ENCODE measurements at places on chromosomes 1 and 21.
A peak's percentile ranks its signal among the peaks of the same experiment; 100 is the strongest.

- no peak for DNase-seq
Observed at GRCh38 chr21:44866780-44867179, 6.7 kb downstream of the PTTG1IP start.

DNA sequence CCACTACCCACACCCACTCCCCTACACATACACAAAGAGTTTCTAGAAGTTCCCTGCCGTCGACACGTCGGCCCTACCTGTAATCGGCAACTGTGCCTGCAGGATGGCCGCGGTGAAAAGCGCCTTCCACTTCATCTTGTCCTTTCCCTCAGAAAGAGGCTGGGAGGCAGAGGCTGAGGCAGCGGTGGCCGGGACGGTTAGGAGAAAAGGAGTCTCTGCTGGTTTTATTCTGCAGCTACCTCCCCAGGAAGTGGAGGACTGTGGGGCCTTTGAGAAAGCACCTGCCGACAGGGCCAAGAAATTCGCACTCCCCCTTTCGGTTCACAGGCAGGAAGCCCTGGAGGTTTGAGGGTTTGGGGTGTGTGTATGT, at the start of gene CD247:
CD247 (minus strand) TSS at position 199 of the 370 bp plus-strand sequence; CDS start at position 135, 64 bp downstream.
- no peak for DNase-seq

DNA sequence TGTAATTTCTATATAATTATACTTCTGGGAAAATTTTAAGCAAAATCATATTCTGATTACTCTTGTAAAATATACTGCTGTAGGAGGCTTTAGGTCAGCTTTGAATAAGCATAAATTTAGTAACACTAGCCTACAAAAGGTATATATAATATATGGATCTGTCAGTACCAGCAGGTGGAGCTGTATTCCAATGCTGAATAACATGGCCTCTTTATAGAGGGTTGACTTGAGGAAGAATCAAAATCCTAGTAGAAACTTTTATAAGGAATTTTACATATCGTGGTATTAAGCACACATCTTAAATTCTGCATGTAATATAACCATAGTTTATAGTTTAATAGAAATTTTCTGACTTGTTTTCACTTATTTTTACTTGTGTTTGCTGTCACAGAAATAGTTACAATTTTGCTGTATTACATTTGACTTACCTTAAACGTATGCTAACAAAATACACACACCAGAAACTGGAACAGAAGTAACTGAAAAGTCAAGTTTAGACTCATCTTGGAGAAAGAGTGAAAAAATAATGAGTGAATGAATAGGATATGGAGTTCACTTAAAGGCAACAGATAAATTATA, 79.3 kb downstream of the HMCN1 start:
- DNase-seq, result peak; percentile 69

- no peak for DNase-seq
Observed at GRCh38 chr1:194653385-194653784, 1467.0 kb upstream of the B3GALT2 start.

DNA sequence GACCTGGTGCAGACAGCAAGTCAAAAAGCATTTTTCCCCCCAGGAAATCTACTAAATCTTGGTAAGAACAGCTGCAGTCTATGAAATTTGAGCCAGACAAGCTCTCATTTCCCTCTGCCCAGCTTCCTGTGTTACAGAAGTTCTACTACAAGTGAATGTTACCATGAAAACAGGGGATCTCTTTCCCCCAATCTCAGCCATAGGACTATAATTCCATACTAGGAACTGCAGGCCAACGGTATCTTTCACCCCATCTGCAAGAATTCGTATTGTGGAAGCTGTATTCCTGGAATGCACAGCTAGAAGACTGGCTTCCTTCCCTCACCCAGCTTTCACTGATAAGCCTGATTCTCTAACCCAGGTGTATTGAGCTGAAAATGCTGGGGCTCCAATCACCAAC, 1655.4 kb downstream of the BRINP3 start:
- DNase-seq, result no peak

GRCh38 chr1:193868425-193868824, 682.0 kb upstream of the B3GALT2 start:
- no peak for DNase-seq

GRCh38 chr21:16047904-16048303, 318.1 kb downstream of the USP25 start:
- no peak for DNase-seq

DNA sequence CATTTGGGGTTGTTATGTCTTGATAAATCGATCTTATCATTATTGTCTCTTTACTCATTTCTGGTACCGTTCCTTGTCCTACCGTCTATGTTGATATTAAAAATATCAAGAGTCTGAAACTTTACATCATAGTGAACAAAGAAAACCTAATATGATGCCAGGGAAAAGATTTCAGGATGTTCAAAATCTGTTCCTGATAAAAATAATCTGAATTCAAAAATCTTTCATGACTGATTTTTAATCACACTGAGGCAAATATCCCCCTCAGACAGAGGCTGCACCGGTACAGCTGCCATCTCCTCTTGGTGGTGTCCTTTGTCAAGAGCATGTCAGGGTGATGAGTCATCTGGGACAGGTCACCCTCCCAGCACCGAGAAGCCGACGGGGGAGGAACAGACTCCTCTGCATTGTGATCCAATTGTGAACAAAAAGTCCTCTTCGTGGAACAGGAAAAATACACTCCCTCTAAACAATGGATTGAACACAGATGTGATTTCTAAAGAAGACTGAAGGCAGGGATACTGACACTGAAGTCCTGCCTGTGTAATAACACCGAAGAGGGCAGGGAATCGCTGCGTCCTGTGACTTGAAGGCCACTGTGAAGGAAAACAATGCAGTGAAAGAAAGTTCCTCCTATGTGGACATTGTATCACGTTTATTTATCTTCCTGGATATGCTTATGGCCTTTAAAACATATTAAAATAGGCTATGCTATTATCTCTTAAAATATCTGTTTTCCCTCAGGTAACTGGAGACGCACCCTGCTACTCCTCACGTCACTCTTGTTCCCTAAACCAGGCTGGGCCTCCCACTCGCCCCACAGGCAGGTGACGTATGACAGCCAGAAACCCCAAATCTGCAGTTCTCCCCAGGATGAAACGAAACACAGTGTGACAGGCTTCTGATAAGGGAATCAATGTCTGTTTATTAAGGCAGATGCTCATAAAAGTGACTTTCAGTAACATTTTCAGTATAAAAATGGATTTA, 4.3 kb upstream of the SPATC1L start:
- peak; percentile 61 for DNase-seq

GRCh38 chr1:169110689-169111447, 4.4 kb downstream of the ATP1B1 start:
- DNase-seq, result no peak

- DNase-seq, result no peak
Observed at GRCh38 chr1:173039626-173040025, 11.1 kb downstream of the TNFSF18 start.

GRCh38 chr1:241356519-241357365, at the start of gene RGS7:
RGS7 (minus strand) TSS chr1:241357205.
- DNase-seq, result no peak

GRCh38 chr1:76294482-76295194, 220.1 kb downstream of the ST6GALNAC3 start:
- no peak for DNase-seq

DNA sequence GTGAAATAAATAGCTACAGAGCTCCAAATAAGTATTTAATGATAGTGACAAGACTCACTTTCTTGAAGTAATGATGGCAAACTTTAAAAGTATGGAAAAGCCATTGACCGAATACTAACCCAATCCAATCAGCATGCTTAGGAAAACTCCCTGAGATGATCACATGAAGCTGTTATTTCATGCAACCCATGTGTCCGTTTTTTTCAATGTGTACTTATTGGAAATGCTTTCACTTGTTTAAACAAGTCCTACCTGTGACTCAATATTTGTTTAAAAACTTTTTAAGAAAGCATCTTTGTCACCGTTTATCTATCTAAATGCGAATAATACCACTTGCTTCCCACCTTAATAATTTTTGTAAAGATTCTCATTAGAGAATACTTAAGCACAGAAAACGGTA, 185.8 kb downstream of the NRIP1 start:
- DNase-seq, result no peak

DNA sequence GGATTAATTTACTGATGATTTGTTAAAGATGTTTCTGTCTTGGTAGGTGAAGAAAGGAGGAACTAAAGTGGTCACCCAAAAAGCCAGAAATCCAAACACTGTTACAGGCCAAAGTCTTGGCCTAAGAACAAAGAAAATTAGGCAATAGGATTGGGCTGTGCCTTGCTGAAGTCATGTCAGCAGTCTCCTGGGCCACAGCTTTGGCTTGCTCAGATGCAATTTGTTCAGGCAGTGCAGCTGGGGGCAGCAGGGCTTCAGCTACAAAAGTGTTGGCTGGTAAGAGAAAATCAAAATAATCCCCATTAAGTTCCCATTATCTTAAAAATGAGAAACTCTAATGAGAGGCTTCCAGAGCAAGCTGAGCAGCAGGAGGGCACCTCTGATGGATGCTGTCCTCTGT, 14.0 kb upstream of the RAP1A start:
- DNase-seq, result no peak

GRCh38 chr1:102191723-102192122, 195.0 kb upstream of the OLFM3 start:
- peak; percentile 45 for DNase-seq

- DNase-seq, result no peak
Observed at GRCh38 chr1:6414881-6415626, 4.7 kb downstream of the HES2 start.

- DNase-seq, result no peak
Observed at GRCh38 chr1:78240755-78241154, 195.0 kb downstream of the GIPC2 start.

- DNase-seq, result no peak
Observed at GRCh38 chr1:98331243-98331642, 330.3 kb upstream of the SNX7 start.

- no peak for DNase-seq
Observed at GRCh38 chr1:54606096-54606989, 17.0 kb downstream of the FAM151A start.

GRCh38 chr1:59666106-59666505, 148.6 kb upstream of the HOOK1 start:
- DNase-seq, result no peak

DNA sequence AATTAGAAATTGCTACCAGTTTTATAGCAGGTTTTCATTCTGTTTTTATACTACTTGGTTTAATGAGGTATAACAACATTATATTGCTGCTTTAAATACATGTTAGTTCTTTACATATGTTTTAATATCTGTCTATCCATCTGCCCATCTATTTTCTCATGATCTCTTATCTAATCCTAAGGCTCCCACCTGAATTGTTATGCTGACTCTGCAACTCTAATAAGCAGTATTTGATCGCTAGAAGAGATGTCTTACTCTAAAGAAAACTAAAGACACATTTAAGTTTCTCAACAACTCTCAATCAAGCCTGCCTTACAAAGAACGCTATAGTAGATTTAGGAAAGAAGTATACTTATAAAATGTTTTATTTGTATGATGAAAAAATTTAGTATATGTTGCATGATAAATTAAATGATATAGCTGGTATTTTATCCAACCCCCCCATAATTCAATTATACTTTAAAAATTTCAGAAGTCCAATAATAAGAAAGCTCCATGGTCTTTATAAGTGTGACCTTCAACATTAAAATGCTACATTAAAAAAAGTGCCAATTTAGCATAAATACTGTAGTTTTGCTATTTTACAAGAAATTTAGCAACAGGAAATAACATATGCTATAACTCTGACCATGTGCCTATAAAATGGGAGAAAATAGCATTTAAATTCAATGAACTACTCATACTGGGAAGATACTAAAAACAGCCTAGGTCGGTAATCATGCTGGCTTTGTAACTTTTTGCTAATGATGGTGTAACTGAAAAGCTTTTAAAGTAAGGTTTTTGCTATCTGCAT, 180.3 kb downstream of the NEGR1 start:
- no peak for DNase-seq

GRCh38 chr1:40873863-40874472, 11.8 kb upstream of the CITED4 start:
- DNase-seq, result no peak

- DNase-seq, result peak; percentile 25
Observed at GRCh38 chr1:91529856-91530255, 29.2 kb downstream of the CDC7 start.

DNA sequence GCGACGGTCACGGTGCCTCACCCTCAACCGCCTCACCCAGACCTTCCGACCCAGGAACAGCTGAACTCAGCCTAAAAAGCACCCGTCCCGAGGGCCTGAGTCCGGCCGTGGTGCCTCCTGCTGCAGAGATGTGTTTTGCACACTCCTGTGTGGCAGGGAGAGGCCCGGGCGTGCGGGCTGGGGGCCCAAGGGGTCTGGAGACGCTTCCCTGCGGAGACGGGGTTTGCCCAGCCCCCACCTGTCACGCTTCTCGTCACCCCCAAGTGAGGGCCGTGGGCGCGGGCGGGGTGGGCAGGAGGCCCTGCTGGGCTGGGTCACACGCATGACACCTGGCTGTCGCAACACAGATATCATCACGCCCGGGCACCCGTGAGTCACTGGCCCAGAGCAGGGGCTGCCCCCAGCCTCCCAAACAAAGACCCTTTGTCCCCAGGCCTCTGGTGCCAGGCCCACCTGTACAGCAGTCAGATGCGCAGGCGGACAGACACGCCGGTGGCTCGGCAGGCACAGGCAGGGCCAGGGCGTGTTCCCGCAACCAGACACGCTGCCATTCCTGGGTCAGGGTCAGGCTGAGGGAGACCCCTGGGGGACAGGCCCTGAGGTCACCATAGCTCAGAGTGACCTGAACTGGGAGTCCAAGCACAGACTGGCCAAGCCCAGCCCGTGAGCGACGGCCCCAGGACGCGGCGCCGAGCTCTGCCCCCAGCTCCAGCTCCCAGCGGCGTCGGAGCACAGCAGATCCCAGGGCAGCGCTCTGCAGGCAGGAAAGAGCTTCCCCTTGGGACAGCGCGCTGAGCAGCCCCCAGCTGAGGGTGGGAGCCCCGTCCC, 6.1 kb downstream of the B3GALT6 start:
- no peak for DNase-seq

GRCh38 chr1:46072975-46073374, 59.5 kb downstream of the PIK3R3 start:
- no peak for DNase-seq

DNA sequence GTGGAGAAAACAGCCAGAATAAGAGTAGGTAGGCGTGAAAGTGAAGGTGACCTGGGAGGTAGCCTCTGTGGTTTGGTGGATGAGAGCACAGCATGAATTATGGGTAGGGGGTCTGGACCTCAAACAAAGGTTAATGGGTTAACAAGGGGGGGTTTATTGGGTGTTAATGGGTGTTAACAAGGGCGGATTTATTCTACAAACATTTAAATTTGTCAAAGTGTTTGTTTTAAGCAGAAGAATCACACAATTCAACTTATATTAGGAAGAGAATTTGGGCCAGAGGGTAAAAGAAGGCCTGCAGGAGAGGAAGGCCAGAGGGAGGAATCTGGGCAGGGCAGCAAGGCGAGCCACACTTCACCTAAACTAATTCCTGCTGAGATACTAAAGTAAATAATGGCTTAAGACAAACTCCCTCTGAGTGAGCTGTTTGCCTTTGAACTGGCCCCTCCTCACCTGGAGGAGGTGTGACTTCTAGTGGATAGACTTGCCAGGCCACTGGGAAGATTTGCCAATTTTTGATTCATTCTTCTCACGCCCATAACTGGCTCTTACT, 191.7 kb downstream of the GIPC2 start:
- DNase-seq, result no peak
